Kidney glomerular epithelial cell (primary cell): ENCODE measurements at places on chromosomes 6 and 20.

GRCh38 chr6:38508894-38509293 lies 130.8 kb downstream of the BTBD9 start:
- DNase-seq: no peak

GRCh38 chr20:45406260-45407066 lies 1.6 kb upstream of the DBNDD2 start:
- peak; percentile 18 for DNase-seq

GRCh38 chr6:1334684-1335083 lies 22.8 kb downstream of the FOXQ1 start:
- DNase-seq: no peak

- no peak for DNase-seq
These were observed 102.3 kb downstream of the HIVEP2 start for GRCh38 chr6:142842418-142843261.

DNA sequence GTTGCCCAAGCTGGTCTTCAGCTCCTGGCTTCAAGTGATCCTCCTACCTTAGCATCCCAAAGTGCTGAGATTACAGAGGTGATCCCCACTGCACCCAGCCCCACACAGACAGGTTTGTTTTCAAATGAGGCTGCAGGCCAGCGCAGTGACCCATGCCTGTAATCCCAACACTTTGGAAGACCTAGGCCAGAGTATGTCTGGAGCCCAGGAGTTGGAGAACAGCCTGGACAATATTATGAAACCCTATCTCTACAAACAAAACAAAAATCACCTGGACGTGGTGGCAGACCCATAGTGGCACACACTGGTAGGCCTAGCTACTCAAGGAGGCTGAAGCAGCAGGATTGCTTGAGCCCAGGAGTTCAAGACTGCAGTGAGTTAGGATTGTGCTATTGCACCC lies 8.0 kb upstream of the HMGN4 start:
- no peak for DNase-seq

DNA sequence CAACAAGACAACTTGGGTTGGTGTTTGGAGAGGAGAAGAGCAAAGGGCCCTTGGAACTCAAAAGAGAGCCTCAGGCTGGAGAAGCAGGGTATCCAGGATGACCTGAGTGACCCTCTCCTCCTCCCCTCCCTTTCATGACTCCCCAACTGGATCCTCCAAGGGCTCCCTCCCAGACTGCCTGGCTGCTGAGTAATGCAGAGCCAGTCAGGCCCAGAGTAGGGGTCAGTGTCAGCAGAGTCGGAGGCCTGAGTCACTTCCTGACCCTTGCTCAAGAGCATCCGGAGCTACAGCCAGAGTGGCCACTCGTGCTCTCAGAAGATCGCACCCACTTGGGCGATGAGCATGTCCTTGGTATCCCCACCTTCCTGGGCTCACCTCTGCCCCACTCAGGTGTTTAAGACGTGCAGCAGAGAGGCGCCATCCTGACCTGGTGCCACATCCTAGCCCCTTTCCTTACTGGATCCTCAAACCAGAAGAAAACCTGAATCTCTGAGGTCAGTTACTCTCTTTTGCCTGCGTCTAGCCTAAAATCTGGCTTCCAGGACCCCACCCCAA lies 2.8 kb upstream of the MAPK13 start:
- DNase-seq: peak; percentile 47

GRCh38 chr20:11120431-11120830 lies 446.6 kb upstream of the JAG1 start:
- DNase-seq: no peak

- DNase-seq: no peak
These were observed 46.4 kb downstream of the ARHGAP18 start for GRCh38 chr6:129663531-129663930.

DNA sequence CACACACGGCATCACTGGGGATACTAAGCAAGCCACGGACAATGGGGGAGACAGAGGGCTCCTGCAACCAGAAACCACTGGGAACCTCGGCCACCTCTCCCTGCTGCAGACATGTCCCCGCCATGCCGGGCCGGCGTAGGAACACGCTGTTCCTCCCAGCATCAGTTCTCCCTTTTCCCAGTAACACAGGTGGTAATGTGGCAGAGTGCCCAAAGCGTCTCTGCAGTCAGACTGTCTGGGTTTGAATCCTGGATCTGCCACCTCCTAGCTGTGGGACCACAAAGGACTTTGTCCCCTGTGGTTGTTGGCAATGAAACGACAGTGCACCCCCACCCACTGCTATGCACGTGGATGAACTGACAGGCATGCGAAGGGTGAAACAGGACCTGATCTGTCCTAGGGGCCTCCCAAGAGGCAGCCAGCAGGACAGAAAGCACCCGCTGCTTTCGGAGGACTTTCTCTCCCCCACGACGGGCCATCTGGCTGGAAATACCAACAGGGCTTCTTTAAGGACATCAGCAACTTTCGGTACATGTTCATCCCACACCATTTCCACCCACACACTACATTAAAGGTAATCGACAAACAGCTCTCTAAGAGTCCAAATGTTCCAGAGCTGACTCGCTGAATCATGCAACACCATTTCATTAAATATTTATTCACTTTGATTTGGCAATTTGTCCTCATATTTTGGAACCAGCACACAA lies 74.1 kb downstream of the SULF2 start:
- no peak for DNase-seq

DNA sequence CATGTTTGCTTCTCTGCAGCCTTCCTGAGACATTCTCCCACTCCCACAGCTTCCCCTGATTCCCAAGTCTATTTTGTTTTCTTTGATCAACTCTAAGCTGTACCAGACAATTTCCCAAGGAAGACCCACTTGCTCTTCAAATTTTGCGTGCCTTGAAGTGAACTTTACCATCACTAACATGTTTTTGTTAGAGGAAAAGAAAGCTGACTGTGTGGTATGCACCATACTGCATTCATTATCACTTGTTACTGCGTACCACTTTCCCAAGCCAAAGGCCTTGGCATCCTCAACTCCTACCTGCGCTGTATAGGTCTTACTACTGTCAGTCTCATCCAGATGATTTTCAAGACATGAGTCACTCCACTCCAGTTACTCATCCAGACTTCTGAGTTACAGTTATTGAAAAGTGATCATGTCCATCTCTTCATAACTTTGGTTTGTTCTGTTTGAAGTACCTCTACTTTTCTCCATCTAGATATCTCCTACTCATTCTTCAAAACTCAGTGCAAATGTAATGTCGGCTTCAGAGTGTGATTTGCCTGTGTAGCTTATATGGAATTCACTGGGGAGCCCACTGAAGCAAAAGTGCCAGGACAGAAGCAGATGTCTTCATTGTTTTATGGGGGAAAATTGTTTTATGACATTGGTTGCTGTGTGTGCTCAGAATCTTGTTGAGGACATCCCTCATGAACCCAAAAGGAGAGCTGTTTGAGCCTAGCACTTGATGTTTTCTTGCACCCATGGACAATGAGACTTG lies 5.2 kb downstream of the RPS12 start:
- DNase-seq: peak; percentile 26
